Inflammatory macrophage treated with lipopolysaccharide for 1 hour (primary cell): ENCODE measurements at places on chromosomes 5 and 9.

DNA sequence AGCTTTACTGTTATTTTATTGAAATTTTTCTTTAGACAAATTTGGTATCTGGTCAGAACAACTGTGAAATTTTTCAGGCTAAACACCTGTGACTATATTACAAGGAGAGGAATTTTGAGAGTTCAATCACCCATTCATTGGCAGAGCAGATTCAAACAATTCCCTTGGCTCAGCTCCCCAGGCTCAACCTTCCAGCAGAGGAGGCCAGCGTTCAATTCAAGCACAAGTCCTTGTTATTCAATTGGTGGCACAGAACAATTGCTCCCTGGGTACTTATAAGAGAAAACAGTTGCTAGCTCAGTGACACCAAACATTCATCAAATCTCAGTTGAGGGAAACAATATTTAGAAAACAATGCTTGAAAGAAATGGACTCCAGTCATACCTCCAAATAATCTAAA lies 83.3 kb downstream of the SUSD1 start:
- no peak for DNase-seq

DNA sequence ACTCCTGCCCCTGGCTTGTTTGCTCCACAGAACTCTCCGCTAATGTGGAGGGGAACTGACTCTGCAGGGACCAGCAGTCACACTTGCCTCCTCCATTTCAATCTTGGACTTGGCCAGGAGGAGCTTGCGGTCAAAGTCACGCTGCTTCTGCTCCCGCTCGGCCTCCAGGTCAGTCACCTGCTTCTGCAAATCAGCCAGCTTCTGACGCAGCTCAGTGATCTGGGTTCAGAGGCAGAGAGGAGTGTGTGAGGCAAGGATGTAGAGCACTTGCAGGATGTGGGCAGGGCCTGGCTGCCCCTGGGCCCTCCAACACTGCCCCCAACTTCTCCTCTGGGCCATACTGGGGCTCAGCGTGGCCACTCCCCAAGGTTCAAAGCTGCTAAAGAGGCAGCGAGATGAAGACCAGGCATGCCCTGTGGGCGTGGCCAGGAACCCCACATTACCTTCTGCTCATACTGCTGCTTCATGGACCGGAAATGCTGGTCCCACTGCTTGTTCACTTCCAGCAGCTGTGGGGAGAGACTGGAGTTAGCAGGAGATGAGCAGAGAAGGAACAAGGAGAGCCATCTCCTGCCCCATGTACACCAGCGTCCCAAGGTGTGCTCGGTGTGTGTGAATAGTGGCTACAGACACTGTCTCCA lies 22.2 kb downstream of the GPX3 start:
- no peak for DNase-seq

DNA sequence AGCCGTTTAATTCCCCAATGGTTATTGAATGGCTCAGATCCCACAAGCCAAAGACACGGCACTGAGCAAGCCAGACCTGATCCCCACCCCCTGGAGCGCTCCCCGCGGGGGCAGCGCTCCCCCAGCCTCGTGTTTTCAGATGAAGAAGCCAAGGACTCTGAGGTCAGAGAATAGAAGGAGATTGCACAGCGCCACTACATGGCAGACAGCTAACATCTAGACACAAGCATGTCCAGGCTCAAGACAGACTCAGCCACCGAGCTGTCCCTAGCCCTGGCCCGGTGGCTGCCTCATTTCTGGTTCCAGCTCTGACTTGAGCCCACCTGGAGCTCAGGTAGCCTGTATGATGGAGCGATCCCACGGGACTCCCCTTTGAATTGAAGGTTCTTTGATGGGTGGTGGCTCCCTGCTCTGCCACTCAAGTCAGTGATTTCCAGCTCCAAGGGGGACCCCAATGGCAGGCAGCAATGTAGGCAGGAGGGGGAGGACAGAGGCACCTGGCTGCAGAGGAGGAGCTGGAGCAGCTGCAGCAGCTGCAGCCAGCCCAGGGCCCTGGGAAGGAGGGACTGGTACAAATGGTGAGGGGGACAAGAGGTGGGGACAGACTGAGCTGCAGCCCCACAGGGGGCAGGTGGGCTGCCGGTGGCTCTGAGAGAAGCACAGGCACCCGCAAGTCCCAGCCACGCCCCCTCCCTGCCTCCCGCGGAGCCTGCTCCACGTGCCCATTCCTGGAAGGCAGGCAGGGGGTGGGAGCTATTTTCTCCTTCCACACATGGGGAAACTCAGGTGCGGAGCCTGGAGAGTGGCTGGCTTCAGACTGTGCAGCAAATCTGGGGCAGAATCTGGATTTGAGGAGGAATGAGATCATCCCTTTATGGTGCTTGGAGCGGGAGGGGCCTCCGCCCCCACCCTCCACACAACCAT lies 40.2 kb downstream of the NTNG2 start:
- DNase-seq: no peak

DNA sequence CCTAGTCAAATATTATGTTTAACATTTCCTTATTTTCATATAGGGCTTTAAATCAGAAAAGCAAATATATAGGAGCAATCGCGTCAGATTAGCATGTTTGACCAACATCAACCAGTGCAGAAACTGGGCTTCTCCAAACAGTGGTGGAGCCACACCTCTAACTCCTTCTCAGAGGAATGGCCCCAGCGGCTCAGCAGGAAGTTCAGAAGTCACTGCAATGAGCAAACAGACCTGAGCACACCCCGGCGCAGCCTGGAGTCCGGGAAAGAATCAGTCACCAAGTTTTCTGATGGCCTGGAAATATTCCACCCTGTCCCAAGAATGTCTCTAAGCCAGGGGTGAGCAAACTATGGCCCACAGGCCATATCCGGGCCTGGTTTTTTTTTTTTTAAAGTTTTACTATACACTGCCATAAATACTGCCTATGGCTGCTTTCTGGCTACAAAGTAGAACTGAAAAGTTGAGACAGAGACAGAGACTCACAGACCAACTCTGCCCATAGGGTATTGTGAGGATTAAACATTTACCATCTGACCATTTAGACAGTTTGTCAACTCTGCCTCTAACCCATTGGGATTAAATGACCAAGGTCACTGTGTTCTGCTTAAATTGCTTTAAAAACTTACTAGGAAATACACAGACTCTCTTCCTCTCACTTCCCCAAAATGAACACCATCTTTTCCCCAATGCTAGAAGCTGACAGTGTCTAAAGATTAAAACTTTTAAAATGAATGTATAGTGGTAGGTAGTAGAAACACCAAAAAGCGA lies 5.4 kb downstream of the GOLM1 start:
- peak; percentile 55 for DNase-seq

- no peak for DNase-seq
Measured at GRCh38 chr9:89495824-89496560, 1.9 kb downstream of the SEMA4D start.

DNA sequence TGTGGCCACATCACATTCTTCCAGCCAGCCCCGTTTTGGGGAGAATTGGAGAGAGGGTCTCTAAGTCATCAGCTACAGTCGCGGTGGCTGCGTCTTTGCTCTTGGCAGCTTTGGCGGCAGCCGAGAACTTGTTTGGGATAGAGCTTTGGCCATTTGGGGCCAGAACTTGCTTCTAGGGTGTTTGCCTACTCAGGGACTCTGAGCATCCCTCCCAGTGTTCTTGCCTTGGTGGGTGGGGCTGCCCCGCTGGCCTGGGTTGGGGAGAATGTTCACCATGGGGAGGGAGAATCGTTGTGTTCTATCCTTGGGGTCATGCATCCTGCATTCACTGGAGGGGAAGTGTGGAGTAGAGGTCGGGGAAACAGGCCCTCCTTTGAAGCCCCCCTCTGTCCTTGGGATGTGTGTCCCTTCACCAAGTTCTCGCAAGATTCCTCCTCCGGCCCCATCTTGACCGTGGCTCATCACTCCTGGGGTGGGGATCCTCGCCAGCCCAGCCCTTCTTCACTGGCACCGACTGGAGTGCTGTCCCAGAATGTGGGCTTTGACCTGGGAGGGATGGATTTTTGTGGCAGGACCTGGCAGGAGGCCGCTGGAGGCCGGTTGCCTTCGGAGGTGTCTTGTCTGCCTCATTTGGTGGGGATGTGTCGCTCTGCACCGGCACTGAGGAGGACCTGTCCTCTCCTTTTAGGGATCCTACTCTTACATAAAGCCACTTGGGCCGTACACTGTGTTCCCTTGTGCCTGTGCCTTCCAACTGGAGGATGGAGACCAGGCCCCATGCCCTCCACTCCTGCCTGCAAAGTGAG lies 3.5 kb downstream of the PHF2 start:
- DNase-seq: no peak

- peak; percentile 91 for DNase-seq
Measured at GRCh38 chr9:113151696-113152630, 1.2 kb downstream of the SLC31A2 start.

- DNase-seq: no peak
Measured at GRCh38 chr5:163661360-163661759, 155.9 kb downstream of the MAT2B start.

- no peak for DNase-seq
Measured at GRCh38 chr9:99389087-99390033, 167.3 kb downstream of the SEC61B start.

GRCh38 chr5:57431759-57432158 lies 50.9 kb downstream of the ACTBL2 start:
- no peak for DNase-seq

- no peak for DNase-seq
Measured at GRCh38 chr9:36770025-36770424, 197.3 kb downstream of the MELK start.

GRCh38 chr9:68980341-68980914 lies 33.5 kb downstream of the PRKACG start:
- DNase-seq: peak; percentile 57

- DNase-seq: no peak
Measured at GRCh38 chr5:61918611-61919010, 387.4 kb upstream of the KIF2A start.

- no peak for DNase-seq
Measured at GRCh38 chr5:83026516-83026915, 50.7 kb downstream of the TMEM167A start.

DNA sequence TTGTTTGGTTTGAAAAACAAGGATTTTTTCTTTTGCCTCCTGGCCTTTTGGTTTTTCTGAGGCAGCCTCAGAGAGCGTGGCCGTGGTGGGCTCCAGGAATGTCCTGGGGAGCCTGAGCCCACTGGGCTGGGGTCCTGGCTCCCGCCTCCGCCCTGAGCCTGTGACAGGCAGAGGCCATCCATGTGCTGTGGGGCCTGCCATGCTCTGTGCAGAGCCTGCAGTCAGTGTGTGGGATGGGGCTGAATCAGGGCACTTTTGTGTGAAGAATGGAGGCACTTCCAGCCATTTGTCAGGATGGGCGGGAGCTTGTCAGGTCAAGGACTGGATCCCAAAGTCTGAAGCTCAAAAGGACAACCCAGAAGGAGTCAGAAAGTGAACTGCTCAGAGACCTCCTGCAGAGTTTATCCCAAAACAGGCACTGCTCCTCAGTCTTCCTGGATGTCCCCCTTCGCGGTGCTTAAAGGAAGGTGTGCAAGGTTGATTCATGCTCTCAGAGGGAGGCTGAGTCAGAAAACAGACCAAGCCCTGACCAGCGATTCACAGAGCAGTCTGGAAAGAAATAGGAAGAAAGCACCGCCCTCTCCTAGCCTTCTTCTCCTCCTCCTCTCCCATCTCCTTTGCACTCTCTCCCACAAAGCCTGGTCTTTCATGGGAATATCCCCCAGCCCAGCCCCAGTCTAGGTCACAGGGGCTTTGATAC lies 53.2 kb downstream of the MVB12B start:
- DNase-seq: no peak

- DNase-seq: no peak
Measured at GRCh38 chr5:128749136-128749898, 211.3 kb upstream of the FBN2 start.

GRCh38 chr9:80066931-80067330 lies 495.2 kb downstream of the TLE4 start:
- no peak for DNase-seq

- no peak for DNase-seq
Measured at GRCh38 chr5:127590156-127590722, 58.6 kb upstream of the CTXN3 start.

DNA sequence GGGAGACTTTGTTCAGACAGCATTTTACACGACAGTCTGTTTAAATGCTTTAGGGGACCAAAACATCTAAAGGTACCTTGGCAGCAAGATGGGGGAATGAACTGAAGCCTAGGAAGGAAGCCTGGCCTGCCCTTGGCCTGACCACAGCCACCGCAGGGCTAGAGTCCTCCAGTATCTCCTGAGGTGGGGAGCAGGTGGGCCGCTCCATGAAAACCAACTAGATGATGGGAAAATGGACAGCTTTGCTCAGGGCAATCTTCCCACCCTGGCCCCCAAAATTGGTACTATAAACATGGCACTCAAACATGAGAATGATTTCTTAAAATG lies 153.3 kb downstream of the AUH start:
- no peak for DNase-seq

DNA sequence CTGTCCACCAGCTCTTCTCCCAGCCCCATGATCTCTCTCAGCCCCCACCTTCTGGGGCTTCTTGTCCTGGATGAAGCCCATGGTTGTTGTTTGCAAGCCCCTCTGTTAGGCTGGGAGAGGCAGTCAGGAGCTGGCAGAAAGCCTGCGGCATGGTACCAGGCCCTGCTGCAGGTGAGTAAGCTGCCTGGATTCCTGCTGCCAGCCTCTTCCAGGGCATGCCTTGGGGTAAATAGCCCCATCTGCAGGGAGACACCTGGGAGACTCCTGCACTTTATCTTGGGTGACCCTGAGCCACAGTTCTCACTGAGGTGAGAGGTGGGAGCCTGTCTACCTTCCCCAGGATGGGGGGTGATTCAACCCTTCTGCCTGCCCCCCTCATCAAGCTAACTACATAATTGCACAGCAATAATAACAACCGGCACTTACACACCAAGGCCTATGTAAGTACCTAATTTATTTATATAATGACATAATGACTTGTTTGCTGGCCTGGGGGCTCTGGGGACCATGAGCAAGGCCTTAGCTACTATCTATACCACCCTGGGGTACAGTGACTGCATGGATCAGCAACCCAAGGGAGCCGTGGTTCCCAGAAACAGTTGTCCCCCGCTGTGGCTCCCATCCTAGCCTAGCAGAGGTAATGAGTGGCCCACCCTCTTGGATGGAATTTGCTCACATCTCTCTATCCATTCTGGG lies 116.0 kb downstream of the PSD2 start:
- no peak for DNase-seq

- DNase-seq: no peak
Measured at GRCh38 chr5:40774623-40775022, 18.9 kb upstream of the TTC33 start.

DNA sequence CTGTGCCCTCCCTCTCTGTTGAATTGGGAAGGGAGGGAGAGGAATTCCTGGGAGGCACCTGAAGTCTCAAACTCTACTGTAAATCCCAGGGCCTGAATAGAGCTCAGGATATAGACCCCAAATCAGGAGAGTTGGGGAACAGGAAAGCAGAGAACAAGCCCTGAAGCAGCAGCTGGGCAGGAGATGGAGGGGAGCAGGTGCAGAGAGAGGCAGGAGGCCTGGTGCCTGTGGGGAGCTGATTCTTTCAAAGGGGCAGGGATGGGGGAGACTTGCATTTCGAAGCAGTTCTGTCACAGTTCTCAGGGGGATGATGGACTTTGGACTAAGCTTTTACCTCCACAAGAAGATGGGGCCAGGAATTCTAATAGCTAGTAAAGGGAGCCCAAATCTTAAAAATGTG lies 50.2 kb downstream of the NIM1K start:
- no peak for DNase-seq

- no peak for DNase-seq
Measured at GRCh38 chr5:151901611-151902010, 23.0 kb downstream of the GLRA1 start.

GRCh38 chr5:93658044-93658443 lies 75.0 kb downstream of the NR2F1 start:
- no peak for DNase-seq
